ENCODE measurements at places on chromosomes 5 and 9.

DNA sequence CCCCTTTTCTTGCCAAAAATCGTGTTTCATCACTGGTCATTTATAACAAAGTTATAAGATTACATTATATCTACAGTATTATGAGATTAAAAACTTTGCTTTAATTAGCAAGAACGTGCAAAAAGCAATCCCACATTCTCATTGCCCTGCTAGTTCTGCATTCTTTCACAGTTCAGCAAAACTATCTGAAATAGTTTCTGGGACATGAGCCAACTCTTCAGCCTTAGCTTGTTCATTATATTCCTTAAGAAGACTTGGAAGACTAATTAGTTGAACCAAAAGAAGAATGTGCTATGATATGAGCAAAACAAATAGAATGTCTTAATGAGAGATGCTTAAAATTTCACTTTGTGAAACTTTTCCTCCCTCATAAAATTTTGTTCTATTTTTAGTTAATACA, 76.7 kb downstream of the ITGA1 start:
- no peak for DNase-seq

DNA sequence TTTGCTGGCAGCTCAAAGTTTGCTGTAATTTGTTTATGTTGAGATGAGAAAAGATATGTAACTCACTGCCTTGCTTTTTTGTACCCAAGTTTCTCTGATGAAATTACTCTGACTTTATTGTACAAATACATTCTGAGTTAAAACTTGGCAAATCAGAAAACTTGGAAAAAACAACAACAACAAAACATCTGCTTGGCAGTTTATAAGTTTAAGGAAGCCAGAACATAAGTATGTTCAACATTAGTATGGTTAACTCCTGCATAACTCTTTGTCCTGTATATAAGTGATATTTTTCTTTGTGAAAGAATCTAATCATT, 233.1 kb downstream of the MAST4 start:
- DNase-seq: no peak

- DNase-seq: no peak
Measured at GRCh38 chr5:2207416-2208238, 324.9 kb upstream of the IRX4 start.

- DNase-seq: no peak
Measured at GRCh38 chr9:95953986-95954385, 78.5 kb downstream of the ERCC6L2 start.

- no peak for DNase-seq
Measured at GRCh38 chr9:127123064-127123890, 842 bp upstream of the ANGPTL2 start.

- no peak for DNase-seq
Measured at GRCh38 chr9:126156898-126157297, 169.7 kb upstream of the MVB12B start.

GRCh38 chr5:167839065-167839464, 452.4 kb upstream of the WWC1 start:
- DNase-seq: no peak

GRCh38 chr9:22354699-22355384, 91.8 kb upstream of the DMRTA1 start:
- DNase-seq: no peak

DNA sequence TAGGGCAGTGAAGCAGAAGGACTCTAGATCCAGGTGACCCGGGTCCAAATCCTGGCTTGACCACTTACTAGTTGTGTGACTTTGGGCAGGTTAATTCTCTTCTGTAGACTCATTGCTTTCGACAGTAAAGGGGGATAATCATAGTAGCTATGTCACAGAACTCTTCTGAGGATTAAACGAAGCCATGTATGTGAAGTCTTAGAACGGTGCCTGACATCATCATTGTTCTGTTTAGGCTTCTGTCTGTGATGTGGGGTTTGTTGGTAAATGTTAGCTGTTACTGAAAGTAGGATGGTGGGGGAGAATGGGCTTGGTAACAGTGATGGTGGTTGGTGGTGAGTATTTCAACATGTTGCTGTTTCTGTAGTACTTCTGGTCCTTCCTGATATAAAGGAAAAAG, 73.7 kb downstream of the MAP1B start:
- no peak for DNase-seq

- no peak for DNase-seq
Measured at GRCh38 chr5:52995095-52995494, 5.9 kb downstream of the ITGA2 start.

DNA sequence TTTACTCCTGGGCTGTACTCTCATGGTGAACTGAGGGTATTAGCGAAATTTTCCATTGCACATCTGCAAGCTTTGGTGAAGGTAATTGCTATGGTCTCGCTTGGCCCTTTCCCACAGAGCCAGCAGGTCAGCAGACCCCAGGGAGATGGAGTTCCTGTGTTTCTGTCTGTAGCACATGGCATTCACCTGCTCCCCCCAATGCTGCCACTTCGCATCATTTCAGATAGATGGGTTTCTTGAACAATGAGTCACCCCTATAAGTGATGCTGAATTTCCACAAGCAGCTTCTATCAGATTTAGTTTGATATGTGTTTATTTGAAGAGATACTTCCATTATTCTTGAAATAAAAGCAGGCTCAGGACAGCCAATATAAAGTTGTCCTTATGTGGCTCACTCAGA, 117.8 kb downstream of the ERCC6L2 start:
- DNase-seq: no peak

DNA sequence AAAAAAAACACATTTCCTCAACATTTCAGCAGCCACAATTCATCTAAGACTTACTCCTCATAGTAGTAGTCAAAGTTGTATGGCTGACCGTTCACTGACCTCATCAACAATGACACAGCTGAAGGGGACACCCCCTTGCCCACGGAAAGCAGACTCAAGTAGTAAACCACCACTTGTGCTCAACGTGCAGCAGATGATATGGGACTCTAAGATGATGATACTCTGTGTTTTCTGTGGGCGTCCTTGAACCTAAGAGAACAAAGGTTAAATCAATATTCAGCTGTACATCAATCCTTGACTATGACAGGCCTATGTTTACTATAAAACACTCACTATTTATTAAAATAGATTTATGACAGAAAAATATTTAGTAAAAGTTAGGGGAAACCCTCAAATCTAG, 71.6 kb downstream of the SETX start:
- no peak for DNase-seq

GRCh38 chr9:6758498-6759184, 868 bp downstream of the KDM4C start:
- no peak for DNase-seq

- no peak for DNase-seq
Measured at GRCh38 chr9:131856105-131856504, 116.2 kb upstream of the RAPGEF1 start.

GRCh38 chr9:125593581-125594222, 113.3 kb downstream of the MAPKAP1 start:
- no peak for DNase-seq

GRCh38 chr5:74367934-74368333, 272.6 kb downstream of the ENC1 start:
- no peak for DNase-seq

DNA sequence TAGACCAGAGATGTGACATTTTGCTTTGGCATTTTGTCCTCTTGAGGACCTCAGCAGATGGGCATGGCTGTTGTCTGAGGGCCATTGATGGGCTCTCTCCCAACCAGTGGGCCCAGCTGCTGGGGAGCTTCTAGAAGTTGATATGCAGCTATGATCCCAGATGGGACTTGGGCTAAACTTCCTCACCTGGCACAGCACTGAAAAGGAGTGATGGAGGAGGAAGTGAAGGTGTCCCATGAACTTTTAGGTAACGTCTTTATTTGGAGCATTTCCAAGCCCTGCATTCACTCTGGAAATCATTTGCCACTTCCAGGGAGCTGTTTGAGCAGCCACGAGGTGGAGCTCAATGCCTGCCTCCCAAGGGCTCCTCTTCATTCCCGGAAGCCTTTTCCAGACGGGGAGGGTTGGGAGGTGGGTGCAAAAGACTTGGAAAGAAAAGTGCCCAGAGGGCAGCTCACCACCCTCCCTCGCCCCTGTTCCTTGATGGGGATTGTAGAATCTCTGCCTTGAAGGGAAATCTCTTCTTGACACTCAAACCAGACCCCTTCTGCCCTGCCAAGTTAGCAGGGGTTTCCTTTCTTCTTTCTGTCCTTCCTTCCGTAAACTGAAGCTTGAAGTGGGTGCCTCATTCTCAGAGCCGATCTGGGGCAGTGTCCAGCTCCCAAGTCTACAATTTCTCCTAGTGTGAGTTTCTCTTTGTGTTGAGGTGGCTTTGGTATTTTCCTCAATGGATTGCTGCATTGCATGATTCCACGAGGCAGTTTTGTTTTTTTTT, 18.1 kb upstream of the NEUROG1 start:
- no peak for DNase-seq

- no peak for DNase-seq
Measured at GRCh38 chr5:73799401-73799972, 173.5 kb downstream of the ARHGEF28 start.

- no peak for DNase-seq
Measured at GRCh38 chr9:109816490-109816889, 36.5 kb downstream of the PALM2AKAP2 start.

GRCh38 chr5:132591145-132591544, 34.4 kb downstream of the RAD50 start:
- DNase-seq: no peak

DNA sequence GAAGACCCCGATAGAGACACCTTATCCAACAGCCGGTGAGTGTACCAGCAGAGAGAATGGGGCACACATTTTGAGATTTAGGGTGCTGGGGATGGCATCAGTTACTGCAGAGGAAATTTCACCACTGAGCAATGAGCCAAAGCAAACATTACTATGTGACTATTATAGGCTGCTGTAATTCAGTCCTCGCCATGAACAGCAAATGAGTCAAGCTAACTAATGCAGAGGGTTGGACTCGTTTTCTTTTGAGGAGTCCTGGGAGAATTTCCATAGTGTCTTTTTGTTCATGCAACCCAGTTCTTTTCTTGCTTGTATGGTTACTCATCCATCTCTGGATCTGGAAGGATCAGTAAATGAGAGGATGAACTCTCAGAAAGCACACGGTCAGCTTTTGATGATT, 323.8 kb downstream of the PSAT1 start:
- DNase-seq: no peak

- no peak for DNase-seq
Measured at GRCh38 chr9:136713550-136713949, 1.2 kb downstream of the DIPK1B start.

DNA sequence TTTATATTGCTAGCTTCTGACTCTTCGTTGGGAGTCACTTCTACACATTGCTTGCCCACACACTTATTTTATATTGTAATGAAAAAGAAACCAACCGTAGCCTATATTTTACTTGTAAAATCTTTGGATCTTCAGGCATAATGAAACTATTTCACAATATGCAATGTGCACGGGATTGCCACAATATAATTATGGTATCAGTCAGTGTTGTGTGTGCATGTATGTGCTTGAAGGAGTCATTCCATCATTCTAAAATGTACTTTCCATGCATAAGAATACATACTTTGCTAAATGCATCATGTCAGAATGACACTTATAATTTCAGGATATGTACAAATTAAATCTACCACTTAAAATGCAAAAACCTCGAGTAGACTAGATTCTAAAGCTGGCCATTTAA, 64.0 kb upstream of the TLE4 start:
- DNase-seq: no peak

GRCh38 chr9:6407778-6408177, 5.2 kb upstream of the UHRF2 start:
- no peak for DNase-seq

Measured in D721Med (cell line).